ENCODE measurements at places on chromosomes 11 and 22. TPM values are rescaled to one million over a fixed set of nuclear protein-coding genes. Genes with fewer than 3 reads are reported as not detected.

Gene NRIP3
- total RNA-seq = 1.1 TPM

Gene ACRV1
- not detected for total RNA-seq

Gene CST6
- not detected for total RNA-seq

Gene IL10RA
- total RNA-seq = not detected

Gene MUC2
- total RNA-seq = not detected

- DNase-seq = no peak
Observed at GRCh38 chr11:134764966-134765365, 352.9 kb upstream of the B3GAT1 start.

- DNase-seq = no peak
Observed at GRCh38 chr11:123410218-123410549, 19.9 kb upstream of the GRAMD1B start.

GRCh38 chr11:11993839-11994238 lies 14.6 kb downstream of the DKK3 start:
- DNase-seq = peak; percentile 89

- no peak for DNase-seq
Observed at GRCh38 chr11:73277467-73277866, 5.3 kb downstream of the P2RY6 start.
